Heart right ventricle (tissue), 16 donors: ENCODE measurements at places on chromosomes 5 and 9. TPM values are rescaled to one million over a fixed set of nuclear protein-coding genes. Genes with fewer than 3 reads are reported as not detected.

- no peak overlapping the region for H3K27ac ChIP-seq
- no peak for DNase-seq
- H3K4me3 ChIP-seq = no peak overlapping the region
- H3K36me3 ChIP-seq = no peaks in the 10 kb centered on the region
- no peaks in the 10 kb centered on the region for H3K27me3 ChIP-seq
Observed at GRCh38 chr5:132342291-132343180, 27.0 kb upstream of the SLC22A5 start.

The TNFSF15 gene
- polyA plus RNA-seq = not detected

The ADCY2 gene
- 0.13 TPM for polyA plus RNA-seq

DNA sequence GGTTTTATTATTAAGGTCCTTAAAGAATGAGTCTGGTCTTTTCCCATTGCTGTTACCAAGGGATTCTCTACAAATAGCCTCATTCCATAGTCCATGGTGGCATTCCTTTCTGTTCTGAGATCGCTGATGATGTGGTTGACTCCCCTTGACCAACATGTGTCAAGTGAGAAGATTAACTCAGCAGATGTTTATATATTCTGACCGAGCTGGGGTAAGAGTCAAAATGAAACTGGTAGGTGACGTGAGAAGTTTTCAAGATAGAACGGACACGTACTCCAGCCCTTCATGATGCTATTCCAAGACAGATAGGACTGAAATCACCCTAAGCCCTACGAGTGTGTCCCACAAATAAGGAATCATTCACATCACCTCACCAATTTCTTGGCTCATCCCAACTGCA lies 155.5 kb upstream of the WWC1 start:
- H3K36me3 ChIP-seq = no peaks in the 10 kb centered on the region
- no peak overlapping the region for H3K4me3 ChIP-seq
- peaks cover 10% of the 10 kb centered on the region for H3K4me1 ChIP-seq
- H3K27me3 ChIP-seq = no peaks in the 10 kb centered on the region

GRCh38 chr5:169705322-169705721 lies 68.2 kb downstream of the DOCK2 start:
- H3K27ac ChIP-seq = no peak overlapping the region
- no peaks in the 10 kb centered on the region for H3K4me1 ChIP-seq
- H3K27me3 ChIP-seq = no peaks in the 10 kb centered on the region
- DNase-seq = no peak
- H3K36me3 ChIP-seq = no peaks in the 10 kb centered on the region

The LEAP2 gene
- polyA plus RNA-seq = 0.62 TPM

The DIPK1B gene
- 24.8 TPM for polyA plus RNA-seq

- no peaks in the 10 kb centered on the region for H3K27me3 ChIP-seq
- H3K4me1 ChIP-seq = no peaks in the 10 kb centered on the region
- H3K36me3 ChIP-seq = no peaks in the 10 kb centered on the region
- H3K4me3 ChIP-seq = no peak overlapping the region
- H3K27ac ChIP-seq = no peak overlapping the region
- DNase-seq = no peak
Observed at GRCh38 chr9:73215249-73215648, 63.6 kb downstream of the ANXA1 start.

DNA sequence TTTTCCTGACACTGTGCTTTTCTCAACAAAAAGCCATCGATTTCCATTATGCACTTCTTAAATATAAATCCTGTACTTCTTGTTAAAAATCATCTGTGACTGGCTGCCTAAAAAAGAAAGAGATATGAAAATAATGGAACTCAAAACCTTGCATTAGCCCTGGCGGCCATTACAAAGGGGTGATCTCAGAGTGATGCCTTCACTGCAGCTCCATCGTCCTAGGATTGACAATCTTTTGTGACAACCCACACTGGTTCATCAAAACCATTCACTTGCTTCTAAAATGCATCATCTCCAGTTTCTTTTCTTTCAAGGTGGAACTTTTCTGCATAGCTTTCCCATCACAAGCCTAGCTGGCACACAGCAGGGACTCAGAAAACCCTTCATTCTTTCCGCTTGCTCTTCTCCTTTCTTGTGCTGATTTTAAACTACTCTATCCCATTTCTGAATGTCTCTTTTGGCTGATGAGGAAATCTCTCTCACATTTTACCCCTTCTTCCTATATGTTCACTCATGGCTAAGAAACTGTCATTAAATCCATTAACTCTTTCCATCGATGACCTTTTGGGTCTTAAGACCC lies 351.9 kb downstream of the GLIS3 start:
- H3K27ac ChIP-seq = no peak overlapping the region
- H3K4me1 ChIP-seq = no peaks in the 10 kb centered on the region
- DNase-seq = no peak
- H3K4me3 ChIP-seq = no peak overlapping the region
- H3K27me3 ChIP-seq = no peaks in the 10 kb centered on the region

The MEGF10 gene
- 0.15 TPM for polyA plus RNA-seq

The SPINK4 gene
- polyA plus RNA-seq = not detected

DNA sequence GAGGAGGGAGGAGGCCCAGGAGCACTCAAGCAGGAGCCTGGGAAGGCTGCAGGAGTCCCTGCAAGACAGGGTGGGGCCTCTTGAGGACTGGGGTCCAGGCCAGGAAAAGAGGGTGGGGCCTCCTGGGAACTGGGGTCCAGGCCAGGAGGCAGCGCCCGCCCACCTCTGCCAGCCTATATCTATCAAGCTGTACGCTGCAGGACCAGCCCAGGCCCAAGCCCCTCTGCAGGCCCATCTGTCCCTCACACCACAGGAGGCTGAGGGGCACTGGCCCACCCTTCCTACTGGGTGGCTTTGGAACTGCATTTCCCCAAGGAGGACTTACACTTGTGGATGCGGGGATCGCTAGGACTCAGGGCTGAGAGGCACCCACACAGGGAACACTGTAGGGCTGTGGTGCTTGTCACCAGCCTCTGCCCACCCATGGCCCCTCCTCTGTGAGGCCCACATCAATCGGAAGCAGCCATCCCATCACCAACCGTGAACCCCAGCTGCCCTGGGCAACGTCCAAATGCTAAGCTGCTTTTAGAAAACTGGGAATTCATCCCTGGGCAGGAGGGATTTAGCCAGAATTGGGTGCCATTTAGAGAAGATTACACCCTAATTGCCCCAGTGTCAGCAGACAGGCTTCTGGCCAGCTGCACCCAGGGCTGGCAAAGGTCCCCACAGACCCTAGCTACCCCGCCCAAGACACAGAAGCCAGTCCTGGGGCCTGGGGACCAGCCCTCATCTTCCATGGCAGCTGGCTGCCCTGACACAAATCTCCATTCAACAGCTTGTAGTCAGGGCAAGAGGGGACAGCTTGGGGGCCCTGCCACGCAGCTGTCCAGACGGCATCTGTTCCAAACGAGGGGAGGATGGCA lies 15.3 kb downstream of the BICD2 start:
- DNase-seq = no peak
- no peaks in the 10 kb centered on the region for H3K27me3 ChIP-seq
- H3K27ac ChIP-seq = no peak overlapping the region
- no peak overlapping the region for H3K4me3 ChIP-seq

GRCh38 chr5:109485030-109485429 lies 75.3 kb upstream of the PJA2 start:
- peak; percentile 61 for DNase-seq
- no peak overlapping the region for H3K4me3 ChIP-seq
- H3K4me1 ChIP-seq = peaks cover 12% of the 10 kb centered on the region
- H3K36me3 ChIP-seq = no peaks in the 10 kb centered on the region
- H3K27ac ChIP-seq = no peak overlapping the region

The IFNA21 gene
- polyA plus RNA-seq = not detected

DNA sequence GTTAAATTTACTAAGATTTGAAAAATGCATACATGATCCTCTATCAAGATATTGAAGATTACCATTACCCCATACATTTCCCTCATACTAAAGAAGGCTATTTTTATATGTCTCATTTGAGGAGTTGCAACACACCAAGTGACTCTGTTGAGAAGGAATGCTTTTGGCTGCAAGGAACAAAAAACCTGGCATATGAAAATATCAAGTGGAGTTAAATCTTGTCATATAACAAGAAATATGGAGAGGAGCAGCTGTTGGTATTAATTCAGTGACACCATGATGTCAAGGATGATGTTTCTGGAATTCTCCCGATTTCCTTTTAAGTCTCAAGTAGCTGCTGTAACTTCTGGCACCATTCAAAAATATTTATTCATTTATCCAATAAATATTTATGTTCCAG lies 193.8 kb downstream of the CSNK1G3 start:
- H3K27ac ChIP-seq = no peak overlapping the region
- H3K4me1 ChIP-seq = peaks cover 21% of the 10 kb centered on the region
- DNase-seq = no peak
- H3K4me3 ChIP-seq = no peak overlapping the region
- H3K36me3 ChIP-seq = no peaks in the 10 kb centered on the region
- no peaks in the 10 kb centered on the region for H3K27me3 ChIP-seq

DNA sequence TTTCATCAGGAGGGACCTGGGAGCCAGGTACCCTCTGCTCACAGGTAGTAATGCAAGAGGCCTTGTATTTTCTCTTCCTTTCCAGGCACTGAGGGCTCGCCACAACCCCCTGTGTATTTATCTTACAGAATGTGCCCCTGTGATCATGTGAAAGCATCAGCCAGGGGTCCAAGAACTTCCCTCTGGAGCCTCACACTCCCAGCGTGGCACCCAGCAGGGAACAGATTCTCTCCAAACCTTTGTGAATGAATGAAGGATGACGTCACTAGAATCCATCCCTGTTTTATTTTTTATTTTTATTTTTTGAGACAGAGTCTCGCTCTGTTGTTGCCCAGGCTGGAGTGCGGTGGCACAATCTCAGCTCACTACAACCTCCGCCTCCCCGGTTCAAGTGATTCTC lies 107.3 kb upstream of the IER5L start:
- no peaks in the 10 kb centered on the region for H3K36me3 ChIP-seq
- H3K4me1 ChIP-seq = peaks cover 13% of the 10 kb centered on the region
- no peaks in the 10 kb centered on the region for H3K27me3 ChIP-seq
- H3K27ac ChIP-seq = no peak overlapping the region
- no peak overlapping the region for H3K4me3 ChIP-seq

The GAS1 gene
- polyA plus RNA-seq = 11.2 TPM

DNA sequence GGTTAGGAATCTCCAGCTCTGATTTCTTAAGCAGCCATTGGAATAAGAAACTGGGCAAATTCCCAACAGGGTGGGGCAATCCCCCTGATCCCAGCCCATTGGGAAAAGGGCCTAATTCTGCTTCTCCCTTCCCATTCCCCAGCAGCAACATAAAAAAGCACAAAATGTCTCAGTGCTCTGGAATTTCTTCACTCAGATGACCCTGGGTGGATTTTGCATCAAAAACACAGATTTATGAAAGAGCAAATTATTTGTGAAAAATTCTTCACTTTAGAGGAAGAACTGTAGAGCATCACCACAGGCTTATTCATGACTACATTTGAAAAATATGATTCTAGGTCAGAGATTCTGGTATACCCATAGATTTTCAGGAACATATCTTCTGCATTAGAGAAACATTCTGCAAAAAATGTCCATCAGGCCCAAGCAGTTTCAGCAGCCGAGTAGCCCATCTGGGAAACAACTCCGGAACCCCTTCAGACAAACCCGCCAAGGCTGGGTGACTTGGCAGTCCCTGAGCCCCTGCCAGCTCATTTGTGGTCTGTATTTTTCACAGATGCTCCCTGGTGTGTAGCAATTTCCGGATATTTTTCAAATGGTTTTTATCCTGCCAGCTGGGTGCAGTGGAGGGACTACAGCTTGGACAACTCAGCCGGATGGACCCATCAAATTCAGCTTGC lies 102.1 kb upstream of the RANBP3L start:
- H3K4me1 ChIP-seq = no peaks in the 10 kb centered on the region
- H3K36me3 ChIP-seq = no peaks in the 10 kb centered on the region
- no peak overlapping the region for H3K4me3 ChIP-seq
- H3K27me3 ChIP-seq = no peaks in the 10 kb centered on the region
- no peak overlapping the region for H3K27ac ChIP-seq
- DNase-seq = peak; percentile 22

- peaks cover 11% of the 10 kb centered on the region for H3K4me1 ChIP-seq
- no peak for DNase-seq
- no peaks in the 10 kb centered on the region for H3K27me3 ChIP-seq
- H3K27ac ChIP-seq = no peak overlapping the region
Observed at GRCh38 chr5:181182651-181183050, 22.3 kb downstream of the TRIM7 start.

GRCh38 chr9:19799784-19800183 lies 10.9 kb upstream of the SLC24A2 start:
- no peak overlapping the region for H3K4me3 ChIP-seq
- no peak overlapping the region for H3K27ac ChIP-seq
- no peaks in the 10 kb centered on the region for H3K4me1 ChIP-seq
- H3K27me3 ChIP-seq = no peaks in the 10 kb centered on the region
- no peaks in the 10 kb centered on the region for H3K36me3 ChIP-seq
- no peak for DNase-seq

DNA sequence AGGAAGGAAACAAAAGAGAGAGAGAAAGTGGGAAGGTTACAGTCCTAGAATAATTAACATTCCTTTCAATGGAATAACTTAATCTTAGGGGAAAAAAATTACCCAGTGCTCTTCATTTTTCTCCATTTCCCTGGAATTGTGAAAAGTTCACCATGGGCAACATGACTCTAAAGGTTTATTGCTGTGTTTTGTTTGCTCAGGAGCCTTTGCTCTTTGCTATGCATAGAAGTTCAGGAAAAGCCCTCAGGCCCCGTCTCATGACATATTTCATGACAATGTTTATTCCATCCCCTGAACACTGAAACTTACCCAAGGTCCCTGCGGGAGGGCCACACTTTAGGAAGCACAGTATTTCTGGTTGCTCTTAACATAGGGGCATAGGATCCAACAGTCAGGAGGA lies 9.8 kb upstream of the CTSL start:
- no peak overlapping the region for H3K4me3 ChIP-seq
- H3K36me3 ChIP-seq = no peaks in the 10 kb centered on the region
- no peak overlapping the region for H3K27ac ChIP-seq
- no peaks in the 10 kb centered on the region for H3K27me3 ChIP-seq
- peaks cover 8% of the 10 kb centered on the region for H3K4me1 ChIP-seq

- no peak overlapping the region for H3K4me3 ChIP-seq
- no peaks in the 10 kb centered on the region for H3K4me1 ChIP-seq
- H3K27me3 ChIP-seq = no peaks in the 10 kb centered on the region
- no peak overlapping the region for H3K27ac ChIP-seq
- no peaks in the 10 kb centered on the region for H3K36me3 ChIP-seq
Observed at GRCh38 chr9:111020594-111020993, 17.7 kb downstream of the LPAR1 start.

- no peak overlapping the region for H3K4me3 ChIP-seq
- H3K27ac ChIP-seq = no peak overlapping the region
- DNase-seq = no peak
Observed at GRCh38 chr5:169942181-169942580, 38.1 kb downstream of the INSYN2B start.

The CDO1 gene
- polyA plus RNA-seq = 4.7 TPM

The TMEM252 gene
- polyA plus RNA-seq = 0.03 TPM

The STPG3 gene
- polyA plus RNA-seq = 0.44 TPM

The RASGEF1C gene
- polyA plus RNA-seq = 0.25 TPM

DNA sequence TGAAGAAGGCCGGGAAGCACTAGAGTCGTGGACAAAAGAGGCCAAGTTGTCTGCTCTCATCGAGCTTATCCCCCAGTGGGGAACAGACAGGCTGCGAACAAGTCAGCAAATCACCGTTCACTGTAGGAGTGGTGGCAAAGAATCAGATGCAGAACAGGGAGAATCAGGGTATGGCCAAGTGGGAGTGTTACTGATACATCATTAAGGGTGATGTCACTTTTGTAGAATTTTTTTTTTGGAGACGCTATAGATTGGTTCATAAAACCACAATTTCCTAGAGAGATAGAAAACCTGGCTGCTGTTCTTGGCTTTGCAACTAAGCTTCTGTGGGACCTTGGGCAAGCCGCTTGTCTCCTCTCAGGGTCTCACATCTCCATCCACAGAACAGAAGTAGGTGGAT lies 21.3 kb downstream of the SPRY4 start:
- no peak for DNase-seq
- H3K27me3 ChIP-seq = no peaks in the 10 kb centered on the region
- no peak overlapping the region for H3K4me3 ChIP-seq
- H3K27ac ChIP-seq = no peak overlapping the region
